ENCODE measurements at places on chromosomes 1 and 21. TPM values are rescaled to one million over a fixed set of nuclear protein-coding genes. Genes with fewer than 3 reads are reported as not detected.

DNA sequence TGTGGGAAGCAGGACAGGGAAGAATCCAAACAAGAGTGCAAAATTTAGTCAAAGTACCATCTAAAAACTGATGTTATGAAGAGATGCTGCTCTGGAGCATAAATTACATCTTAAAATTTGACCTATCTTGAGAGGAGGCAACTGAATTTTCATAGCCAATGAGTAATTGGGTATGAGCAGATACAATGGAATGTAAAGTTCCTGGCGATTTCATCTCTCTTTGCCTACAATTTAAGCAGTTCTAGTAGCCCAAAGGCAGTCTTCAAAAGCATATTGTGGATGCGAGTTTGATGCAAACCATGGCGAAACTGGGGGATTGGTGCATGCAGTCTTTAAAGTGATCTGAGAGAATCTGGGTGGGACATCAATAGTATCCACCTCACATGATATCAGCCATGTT lies 1265.9 kb downstream of the BRINP3 start:
- DNase-seq, result no peak

DNA sequence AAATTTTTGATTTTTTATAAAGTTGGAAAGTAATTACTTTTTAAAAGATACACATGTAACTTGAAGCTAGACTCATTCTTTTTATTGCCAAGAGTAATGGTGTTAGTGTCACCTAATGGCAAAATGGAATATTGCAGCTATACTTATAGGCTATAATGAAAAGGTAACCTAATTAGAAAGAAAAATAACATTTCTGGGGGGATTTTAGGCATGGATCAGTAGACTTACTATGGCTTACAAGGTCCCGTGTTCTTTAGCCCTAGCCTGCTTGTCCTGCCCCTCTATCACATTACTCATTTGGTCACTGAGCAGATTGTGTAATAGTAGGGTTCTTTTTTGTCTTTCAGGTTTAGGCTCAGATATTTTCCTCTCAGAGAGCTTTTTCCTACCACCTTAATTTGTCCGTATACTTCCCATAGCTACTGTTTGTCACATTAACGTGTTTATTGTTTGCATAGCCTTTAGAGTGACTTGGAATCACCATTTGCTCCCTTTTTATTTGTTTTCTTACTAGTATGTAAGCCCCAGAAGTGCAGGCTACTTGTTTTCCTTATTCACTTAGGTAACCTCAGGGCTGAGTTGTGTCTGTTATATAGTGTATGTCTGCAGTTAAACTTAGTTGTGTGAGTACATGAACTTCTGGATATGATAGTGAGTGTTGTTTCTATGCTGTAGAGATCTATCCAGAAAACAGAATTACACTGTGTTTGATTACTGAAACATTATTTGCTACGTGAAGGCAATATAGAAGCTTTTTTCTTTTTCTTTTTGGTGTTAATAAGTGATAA lies 58.7 kb downstream of the RABGAP1L start:
- no peak for DNase-seq

- no peak for DNase-seq
Measured at GRCh38 chr1:228216371-228217320, 8.8 kb downstream of the OBSCN start.

DNA sequence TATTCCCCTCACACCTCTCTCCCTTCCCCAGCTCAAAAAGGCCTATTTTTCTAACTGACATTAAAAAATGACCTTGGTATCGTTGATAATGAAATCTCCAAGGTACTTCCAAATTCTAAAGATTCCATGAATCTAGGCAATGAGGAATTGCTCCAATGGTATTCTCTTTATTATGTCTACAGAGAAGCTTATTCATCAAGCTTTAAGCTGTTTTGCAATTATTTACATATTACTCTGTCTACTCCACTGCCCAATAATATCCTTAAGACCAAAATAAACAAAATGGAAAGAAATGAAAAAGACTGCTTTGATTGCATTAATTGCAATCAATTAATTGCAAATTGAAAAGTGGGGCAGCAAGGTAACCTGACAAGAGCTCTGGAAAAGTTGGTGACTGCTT lies 7.9 kb downstream of the PLPP3 start:
- DNase-seq, result no peak

GRCh38 chr1:228304766-228305395 lies 97.0 kb downstream of the OBSCN start:
- DNase-seq, result peak; percentile 6

Gene TLR5
- total RNA-seq, result 14.2 TPM
